NCI-H2029 treated with DMSO at 0.1 percent for 48 hours (cell line): ENCODE measurements at places on chromosomes 13 and 19.
A peak's percentile ranks its signal among the peaks of the same experiment; 100 is the strongest.

GRCh38 chr13:79227418-79227817, 178.6 kb downstream of the RBM26 start:
- DNase-seq: peak; percentile 34

DNA sequence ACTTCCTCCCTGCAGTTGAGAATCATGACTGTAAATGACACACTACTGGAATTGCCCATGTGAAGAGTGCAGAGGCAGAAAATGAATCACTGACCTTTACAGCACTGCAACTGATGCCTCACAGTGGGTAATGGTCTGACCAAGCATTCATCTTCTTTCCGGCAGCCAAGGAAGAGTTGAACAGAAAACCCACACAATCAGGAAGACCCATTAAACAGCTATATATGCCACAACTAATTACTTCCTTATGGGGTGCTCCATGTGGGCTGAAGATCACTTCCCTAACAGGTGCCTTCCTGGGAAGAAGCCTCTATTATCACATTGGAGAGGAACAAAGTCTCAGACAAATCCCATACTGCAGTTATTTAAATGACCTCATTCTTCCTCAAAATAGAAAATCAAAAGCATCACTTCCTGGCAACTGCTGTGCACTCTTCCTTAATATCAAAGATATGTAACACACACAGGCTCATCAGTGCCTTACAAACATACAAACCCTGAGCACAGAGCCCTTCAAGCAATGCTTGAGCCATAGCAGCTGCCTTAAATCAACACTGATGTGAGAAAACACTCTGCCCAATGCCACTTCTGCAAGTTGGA, 45.8 kb downstream of the RUBCNL start:
- no peak for DNase-seq

DNA sequence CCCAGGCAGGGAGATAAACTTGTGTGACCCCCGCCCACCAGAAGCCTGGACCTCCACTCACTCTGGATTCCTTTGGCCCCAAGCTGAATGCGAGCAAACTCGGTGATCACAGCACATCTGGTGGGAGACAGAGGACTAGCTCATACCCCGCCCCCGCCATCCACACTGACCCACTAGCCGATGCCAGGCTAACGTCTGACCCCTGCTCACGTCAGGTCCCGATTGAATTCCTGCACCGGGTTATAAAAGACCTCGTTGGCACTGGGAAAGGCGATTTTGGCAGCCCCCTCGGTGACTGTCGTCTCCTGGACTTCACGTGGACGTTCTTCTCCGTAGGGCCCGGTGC, 631 bp downstream of the TRMT1 start:
- DNase-seq: no peak

- DNase-seq: peak; percentile 31
Measured at GRCh38 chr19:13847407-13848339, 29.3 kb upstream of the NANOS3 start.

DNA sequence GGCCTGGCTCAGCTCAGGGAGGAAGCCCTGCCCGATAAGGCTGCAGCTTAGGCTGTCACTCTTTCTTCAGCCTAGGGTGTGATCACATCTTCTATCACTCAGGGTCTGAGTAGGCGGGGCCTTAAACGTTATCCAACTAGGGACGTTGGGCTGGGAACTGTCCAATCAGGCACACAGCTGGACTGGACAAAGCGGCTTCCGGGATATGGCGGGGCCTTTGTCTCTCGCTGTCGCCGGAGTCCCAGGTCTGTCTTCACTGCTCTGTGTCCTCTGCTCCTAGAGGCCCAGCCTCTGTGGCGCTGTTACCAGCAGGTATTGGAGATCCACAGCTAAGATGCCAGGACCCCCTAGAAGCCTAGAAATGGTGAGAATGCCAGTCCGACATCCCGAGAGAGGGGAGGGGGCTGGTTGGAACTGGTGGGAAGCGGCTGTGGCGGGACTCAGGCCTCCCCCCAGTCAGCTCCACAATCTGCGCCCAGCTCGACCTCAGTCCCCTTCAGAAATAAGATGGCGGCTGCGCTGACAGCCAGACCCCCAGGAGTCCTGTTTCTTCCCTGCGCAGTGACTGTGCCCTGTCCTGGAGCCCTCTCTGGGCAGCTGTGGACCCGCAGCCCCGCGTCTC, at the start of gene ZNF254:
Gene ZNF254 (plus strand): TSS at position 214 of the 622 bp plus-strand sequence. CDS start 121 bp downstream, at position 335.
- peak; percentile 93 for DNase-seq

- no peak for DNase-seq
Measured at GRCh38 chr13:64154514-64154913, 2738.9 kb upstream of the PCDH20 start.

- no peak for DNase-seq
Measured at GRCh38 chr13:44196196-44196751, 177.3 kb upstream of the SERP2 start.

- no peak for DNase-seq
Measured at GRCh38 chr13:72692884-72693514, 34.4 kb downstream of the MZT1 start.

DNA sequence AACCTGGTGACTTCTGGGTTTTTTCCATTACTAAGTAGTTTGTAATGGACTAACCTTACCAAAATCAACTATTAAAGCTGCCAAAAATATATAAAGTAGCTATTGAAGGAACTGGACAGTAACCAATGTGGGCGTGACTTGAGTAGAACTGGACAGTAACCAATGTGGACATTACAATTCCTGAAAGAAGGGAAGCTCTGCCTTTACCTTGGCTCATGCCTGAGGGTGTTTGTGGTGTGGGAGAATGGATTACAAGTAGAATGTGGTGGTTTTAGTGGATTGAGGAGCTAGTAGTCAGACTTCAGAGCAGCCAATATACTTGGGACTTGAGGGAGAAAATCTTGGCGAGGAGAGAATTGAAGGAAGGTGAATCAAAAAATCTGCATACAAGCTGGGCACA, 17.5 kb downstream of the LRRC63 start:
- DNase-seq: no peak

DNA sequence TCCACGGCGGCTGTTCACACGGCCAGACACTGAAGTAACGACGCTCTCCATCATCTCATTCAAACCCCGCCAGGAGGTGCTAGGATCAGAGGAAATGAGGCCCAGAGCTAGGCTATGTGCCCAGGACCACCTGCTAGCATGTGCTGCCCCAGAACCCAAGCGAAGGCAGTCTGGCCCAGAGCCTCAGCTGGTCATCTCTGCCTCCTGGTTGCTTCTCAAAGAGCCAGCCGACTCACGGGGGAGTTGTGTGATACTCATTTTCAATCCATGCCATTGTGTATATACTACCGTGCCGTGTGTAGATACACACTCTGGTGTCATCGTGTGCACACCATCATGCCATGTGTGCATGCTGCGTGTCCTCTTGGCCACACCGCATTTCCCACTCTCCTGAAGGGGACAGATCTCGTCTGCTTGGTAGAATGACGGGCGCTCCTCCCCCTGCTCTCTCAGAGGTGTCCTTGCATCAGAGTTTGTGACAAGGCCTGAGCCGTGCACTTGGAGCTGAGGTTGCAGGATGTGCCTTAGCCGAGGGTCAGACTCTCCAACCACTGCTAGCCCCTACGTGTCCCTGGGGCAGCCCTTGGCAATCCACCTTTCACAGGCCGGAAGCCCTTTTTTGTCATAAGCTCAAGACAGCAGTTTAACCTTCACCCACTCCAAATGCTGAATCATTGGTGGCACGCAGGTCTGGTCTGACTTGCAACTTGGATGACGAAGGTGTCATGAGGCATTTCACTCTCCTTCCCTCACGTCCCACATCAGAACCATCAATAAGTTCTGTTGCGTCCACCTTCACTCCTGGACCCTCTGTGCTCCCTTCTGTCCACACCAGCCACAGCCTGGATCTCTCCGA, 130.4 kb downstream of the CRYL1 start:
- DNase-seq: no peak

GRCh38 chr13:47298506-47298905, 401.7 kb upstream of the HTR2A start:
- no peak for DNase-seq

DNA sequence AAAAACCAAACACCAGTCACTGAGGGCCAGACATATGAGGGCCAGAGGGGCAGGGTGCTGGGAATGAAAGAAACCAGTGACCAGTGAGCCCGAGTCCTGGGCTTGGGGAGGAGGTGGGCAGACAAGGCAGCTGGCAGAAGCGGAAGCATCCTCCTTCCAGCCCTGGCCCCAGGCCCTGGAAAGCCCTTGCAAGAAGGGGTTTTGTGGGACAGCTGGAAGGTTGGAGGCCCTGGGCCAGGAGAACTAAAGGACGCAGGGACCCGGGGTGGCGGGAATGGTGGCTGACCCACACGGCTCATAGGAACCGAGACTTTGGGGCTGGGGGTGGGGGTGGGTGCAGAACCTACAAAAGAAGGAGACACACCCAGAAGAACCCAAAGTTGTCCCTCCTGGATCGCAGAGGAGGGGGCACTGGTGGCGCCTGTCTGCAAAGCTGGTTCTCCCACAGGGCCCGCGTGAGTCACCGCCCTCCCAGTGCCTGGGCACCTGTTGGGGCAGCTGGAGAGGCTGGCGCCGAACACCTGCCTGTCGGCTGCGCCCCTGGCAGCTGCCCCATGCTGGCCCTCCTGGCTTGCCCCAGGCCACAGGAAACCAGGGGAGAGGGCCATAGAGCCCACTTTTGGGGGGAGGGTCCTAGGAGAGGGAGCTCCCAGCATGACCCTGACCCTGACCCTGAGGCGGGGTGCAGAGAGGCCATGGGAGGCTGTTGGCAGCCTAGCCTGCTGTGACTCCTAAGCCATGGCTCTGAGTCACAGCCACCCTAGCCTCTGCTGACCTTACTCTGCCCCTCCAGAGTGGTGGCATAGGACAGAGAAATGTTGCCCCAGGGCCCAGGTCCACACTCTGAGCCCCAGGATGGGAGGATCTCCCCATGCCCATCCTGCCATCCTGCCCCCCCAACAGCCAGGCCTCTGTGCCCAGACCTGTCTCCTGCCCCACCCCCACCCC, 802 bp downstream of the DMPK start:
- peak; percentile 32 for DNase-seq

DNA sequence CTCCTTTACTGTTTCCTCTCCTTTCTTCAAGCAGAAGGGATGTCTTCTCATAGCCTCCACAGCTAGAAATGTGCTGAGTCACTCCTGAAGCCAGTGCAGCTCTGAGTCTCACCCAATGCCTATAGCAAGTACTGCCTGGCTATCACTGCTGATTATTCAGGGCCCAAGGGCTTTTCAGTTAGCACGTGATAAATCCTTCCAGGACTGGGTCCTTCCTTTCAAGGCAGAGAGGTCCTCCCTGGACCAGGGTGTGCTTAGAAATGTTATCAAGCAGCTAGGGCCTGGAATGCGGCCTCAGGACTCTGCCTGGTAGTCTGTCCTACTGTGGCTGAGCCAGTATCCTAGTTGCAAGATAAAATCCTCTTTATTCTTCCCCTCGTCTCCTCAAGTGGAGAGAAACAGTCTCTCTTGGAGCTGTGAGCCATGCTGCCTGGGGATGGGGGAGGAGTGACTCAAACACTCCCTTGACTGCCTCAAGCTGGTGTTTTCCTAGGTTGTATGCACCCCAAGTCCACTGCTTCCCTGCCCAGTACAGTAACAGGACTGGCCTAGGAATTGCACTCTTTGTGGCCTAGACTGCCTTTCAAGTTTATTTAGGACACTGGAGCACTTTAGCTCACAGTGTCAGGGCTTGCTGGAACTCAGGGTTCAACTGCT, 198.7 kb upstream of the SERP2 start:
- DNase-seq: no peak

DNA sequence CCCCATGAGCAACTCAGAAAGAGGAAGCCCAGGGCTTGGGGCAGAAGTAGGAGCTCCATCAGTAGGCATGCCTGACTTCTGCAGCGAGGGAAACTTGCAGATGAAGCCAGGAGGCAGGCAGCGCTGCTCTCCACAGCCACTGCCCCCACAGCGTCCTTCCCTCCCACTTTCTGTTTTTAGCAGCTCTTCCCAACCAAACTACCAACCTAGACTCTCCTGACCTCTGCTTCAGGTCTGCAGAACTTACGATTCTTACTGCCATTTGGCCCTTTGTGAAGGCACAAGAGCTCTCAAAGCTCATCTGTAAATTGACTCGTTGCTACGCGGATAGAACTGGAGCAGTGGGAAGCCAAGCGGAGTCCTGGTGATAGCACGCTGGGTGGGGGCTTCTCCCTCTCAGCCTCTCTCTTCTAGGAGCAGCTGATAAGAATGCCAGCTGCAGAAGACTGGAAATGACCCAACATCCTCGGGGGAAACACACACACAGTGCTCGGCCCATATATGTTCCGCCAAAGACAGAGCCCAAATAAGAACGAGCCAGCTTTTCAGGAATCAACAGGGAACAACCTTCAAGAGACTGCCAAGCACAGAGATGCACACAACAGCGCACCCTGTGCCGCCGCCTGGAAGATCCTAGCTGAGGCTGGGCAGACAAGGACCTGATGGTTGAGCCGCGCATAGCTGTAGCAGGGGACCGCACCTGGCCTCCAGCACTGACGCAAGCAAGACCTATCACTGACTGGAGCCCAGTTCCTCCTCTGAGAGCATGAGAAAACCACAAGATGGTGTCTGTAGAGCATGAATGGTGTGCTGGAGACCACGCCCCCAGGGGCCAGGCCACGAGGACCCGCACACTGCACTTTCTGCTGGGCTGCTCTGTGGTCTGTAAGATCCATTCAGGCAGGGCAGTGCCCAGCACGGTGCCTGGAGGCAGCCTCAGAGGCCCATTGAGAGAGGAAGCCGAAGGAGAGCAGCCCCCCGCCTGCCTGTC, 15.9 kb upstream of the SLC35E1 start:
- DNase-seq: peak; percentile 50

GRCh38 chr13:61415058-61415721, 459 bp downstream of the PCDH20 start:
- peak; percentile 17 for DNase-seq

- DNase-seq: no peak
Measured at GRCh38 chr13:39890537-39890936, 235.1 kb downstream of the COG6 start.

GRCh38 chr13:80050252-80050651, 290.7 kb downstream of the SPRY2 start:
- no peak for DNase-seq

DNA sequence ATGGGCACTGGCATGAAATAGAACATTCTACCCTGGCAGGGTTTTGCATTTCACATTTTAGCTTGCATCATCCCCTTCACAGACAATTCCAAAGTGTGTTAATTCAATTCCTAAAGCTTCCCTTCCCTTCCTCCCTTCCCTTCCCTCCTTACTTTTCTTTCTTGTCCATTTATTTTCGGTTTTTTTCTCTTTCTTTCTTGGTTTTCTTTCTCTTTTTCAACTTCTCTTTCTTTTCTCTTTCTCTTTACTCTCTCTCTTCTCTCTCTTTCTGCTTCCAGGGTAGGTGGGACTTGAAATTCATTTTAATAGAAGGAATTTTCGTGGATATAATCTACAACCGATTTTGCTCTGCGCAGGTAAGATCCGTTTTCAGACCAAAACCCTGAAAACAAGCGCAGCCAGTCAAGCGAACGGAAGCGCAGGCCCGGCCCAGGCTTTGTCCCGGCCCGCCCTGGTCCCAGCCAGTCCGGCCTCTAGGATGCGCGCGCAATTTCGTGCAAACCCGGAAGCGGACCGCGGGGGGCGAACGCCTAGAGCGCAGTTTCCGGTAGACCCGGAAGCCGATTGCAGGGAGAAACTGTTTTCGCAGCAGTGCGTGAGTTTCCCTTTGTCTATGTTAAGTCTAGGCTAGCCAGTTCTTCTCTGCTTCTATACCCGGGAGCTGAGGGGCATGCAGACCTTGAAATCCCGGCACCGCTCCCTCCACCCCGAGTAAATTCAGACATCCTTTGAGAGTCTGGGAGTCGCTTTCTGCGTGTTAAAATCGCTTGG, at the start of gene ZNF528:
Gene ZNF528 (plus strand): TSS at position 540 of the 771 bp plus-strand sequence. CDS start 4,165 bp downstream, outside the sequence.
- peak; percentile 47 for DNase-seq
